HAP-1 (cell line): ENCODE measurements at places on chromosomes 11 and 22.

- DNase-seq: no peak
Measured at GRCh38 chr22:27625769-27626674, 175.5 kb downstream of the MN1 start.

GRCh38 chr11:14448240-14448639 lies 51.4 kb downstream of the COPB1 start:
- no peak for DNase-seq

DNA sequence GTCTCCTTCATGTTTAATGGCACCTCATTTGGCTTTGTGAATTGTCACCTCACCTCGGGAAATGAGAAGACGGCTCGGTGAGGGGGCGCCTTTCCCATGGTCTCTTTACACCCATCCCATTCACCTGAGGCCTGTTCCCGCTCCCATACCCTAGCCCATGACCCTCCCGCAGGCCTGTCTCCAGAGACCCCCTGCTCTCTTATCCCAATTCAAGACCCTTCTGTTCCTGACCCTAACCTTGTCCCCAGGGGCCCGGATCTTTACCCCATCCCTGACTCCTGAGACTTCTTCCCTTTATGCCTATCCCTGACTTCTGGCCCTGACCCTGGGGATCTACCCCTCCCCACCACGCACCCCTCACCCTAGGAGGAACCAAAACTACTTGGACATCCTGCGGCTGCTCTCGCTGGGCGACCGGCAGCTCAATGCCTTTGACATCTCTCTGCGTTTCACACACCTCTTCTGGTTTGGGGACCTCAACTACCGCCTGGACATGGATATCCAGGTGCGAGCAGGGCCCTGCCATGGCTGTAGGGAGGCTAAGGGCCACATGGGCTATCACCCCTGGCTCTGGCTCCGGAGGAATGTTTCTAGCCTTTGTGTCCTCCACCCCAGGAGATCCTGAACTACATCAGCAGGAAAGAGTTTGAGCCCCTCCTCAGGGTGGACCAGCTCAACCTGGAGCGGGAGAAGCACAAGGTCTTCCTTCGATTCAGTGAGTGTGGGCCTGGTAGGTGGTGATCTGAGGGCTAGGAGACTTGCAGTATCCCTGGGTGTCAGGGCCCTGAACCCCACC lies 7.9 kb downstream of the INPPL1 start:
- DNase-seq: no peak

DNA sequence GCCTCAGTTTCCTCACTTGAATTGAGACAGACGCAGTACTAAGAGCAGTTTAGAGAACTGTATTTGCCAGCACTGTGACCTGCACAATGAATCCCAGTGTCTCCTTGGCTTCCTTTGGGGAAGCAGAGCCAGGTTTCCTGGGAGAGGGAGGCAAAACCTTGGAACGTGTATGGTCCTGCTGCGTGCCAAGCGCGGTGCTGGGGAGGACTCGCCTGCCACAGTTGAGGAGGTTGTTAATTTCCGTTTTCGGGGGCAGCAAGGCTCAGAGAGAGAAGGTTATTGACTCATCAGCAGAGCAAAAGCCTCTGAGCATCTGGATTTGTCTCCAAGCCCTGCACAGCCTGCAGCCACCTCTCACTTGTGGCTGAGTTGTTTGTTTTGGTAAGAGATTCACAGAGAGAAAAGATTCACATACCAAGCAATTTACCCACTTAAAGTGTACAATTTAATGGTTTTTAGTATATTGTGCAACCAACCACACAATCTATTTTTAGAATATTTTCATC lies 10.8 kb downstream of the SYT12 start:
- no peak for DNase-seq

- DNase-seq: no peak
Measured at GRCh38 chr22:44399906-44400762, 87.4 kb upstream of the SHISAL1 start.

DNA sequence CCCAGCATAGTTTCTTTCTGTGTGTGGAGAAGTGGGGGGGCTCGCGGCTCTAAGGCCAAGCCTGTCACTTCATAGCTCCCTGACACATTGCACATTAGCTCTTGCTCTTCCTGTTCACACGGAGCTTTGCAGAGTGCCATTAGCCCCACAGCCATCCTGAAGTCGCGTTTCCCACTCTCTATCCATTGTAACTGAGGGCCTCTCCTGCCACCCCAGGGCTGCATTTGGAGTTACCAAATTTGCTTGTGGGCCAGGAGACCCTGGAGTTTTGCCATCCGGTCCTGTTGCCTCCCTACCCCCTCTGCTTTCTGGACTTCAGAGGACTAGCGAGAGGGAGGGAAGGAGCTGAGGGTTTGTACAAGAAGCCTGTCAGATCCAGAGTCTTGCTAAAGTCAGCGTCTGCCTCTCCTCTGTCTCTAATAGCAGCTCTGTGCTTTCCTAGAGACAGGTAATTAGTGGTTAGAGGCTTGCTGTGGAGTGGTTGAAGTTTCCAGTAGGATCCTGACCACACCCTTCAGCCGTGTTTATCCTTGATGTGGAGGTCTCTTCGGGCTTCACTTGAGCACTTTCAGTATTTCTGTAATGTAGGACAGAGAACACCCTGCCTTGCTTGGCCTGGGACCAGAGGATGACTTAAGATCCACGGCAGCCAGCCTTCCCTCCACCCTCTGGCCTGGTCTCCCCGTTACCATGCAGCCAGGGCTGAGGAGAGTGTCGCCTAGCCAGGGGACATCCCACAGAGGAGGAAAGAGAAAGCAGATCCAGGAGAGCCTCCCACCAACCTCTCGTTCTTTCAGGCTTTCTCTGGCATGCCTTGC lies 14.1 kb downstream of the DCPS start:
- DNase-seq: no peak

- DNase-seq: no peak
Measured at GRCh38 chr22:50612528-50613221, 12.1 kb downstream of the MAPK8IP2 start.

DNA sequence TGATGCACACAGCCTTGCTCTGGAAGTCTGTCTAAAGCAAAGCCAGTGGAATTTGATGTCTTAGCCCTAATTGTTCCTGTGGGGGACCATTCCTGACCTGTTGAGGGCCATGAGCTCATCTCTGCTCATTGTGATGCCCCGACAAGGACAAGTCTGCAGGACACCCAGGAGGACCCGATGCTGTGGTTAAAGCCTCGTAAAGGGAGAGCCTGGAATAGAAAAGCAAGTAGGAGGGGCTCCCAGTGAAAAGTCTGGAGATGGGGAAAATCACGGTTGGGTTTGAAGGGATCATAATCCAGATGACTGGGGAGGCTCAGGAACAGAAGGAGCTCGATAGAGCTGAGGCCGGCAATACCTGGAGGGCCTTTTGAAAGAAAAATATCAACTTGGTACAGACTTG lies 98.5 kb upstream of the RAG2 start:
- DNase-seq: no peak

DNA sequence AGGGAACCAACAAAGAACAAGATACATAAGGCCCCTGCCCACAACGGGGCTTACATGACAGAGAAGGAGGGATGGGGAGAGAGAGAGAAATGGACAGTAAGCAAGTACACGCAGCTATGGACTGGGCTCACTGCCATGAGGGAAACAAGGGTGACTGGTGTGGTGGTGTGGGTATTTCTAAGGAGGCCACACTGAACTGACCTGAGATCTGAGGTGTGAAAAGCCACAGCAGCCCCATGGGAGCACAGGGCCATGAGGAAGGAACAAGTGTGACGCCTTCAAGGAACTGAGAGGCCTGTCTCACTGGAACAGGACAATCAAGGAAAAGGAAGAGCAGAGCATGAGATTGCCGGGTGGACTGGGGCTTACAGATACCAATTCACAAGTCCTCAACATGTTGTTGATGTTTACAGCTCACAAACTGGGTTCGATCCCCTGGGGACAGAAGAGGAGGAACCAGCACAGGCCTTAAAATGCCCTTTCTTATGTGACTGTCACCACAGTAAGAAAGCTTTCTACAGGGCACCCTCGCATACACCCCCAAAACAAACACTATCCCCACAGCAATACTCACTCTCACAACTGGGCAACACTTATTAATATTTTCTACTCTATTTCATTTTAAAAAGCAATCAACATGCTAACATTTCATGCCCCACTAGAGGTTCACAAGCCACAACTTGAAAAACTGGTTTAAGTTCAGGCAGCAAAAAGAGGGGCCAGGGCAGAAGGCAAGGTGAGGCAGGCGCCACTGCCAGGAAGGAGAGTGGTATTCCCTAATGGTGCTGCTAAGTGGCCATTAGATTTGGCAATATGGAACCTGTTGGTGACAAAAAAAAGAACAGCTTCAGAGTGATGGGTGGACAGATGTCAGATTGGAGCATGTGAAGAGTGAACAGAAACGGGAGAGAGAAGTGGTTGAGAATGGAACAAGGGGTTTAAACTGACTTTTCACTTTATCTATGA lies 39.1 kb downstream of the TCIRG1 start:
- no peak for DNase-seq

DNA sequence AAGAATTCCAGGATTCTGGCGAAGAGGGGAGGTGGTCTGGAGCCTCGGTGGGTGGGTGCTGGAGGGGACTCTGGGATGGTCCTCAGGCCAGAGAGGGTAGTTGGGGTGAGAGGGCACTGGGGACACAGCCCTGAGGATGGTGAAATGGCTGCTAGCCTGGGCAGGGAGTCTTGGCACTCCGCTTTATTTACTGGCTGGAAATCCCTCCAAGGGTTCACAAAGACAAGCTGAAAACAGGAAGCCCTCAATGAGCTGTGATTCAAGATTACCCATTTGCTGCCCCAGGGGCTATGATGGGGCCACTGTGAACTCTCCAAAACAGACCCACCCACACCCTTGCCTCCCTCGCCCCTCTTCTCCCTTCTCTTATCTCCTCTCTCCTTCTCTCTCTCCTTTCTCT lies 71.9 kb downstream of the FBXO7 start:
- no peak for DNase-seq

- no peak for DNase-seq
Measured at GRCh38 chr11:105740164-105740903, 130.5 kb downstream of the GRIA4 start.

DNA sequence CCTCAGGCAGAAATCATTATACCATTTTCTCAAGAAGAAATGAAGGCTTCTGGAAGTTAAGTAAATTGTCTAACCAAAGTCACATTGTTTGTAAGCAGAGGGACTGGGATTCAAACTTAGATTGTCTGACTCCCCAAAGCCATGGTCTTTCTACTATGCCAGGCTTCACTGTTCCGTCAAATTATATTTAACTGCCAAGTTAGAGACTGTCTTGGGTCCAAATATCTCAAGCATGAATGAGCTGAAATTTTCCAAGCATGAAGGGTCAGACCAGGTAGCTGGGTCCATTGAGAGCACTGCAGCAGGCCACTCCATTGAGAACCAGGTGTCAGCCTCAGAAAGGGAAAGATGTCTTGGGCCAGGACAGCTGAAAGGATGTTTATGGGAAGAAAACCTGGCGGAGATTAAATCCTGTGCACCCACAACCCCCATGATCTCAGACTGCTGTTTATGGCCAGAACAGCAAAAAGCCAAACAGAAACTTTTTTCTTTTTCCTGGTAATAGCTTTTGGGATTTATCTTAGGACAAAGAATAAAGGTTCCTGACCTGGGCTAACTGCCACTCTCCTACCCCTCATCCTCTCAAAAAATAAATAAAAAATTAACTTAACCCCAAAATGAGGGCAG lies 612.3 kb downstream of the INSC start:
- DNase-seq: no peak

DNA sequence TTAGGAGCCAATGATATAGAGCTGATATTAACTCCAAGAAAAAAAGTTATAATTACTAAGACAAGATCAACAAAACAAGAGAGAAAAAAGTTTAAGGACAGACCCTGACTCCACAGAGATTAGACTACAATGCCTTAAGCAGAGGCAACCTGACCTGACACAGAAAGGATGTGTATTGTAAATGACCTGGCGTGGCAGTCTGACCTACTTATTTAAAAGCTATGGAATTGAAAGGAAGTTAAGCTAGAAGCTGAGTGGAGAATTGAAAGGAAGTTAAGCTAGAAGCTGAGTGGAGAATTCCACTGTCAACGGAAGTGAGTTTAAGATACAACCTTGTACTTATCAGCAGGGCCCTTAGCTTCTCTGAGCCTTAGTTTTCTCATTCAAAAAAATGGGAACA lies 885.4 kb downstream of the OPCML start:
- no peak for DNase-seq

GRCh38 chr22:18055619-18056160 lies 22.1 kb upstream of the PEX26 start:
- no peak for DNase-seq

DNA sequence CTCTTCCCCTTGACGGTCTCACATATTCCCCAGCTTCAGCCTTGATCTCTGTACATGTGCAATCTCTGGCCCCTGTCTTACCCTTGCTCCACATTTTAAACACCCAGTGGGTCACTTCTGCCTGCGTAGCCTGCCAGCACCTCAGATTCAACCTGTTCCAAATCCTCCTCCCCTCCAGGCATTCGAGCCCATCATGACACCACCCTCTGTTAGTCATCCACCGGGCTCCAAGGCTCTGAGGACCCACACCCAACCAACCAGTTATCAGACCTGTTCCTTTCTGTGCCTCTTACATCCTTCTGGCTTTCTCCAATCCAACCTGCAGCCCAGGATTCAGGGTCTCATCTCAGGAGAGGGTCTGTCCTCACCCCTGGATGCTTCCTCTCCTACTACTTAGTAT lies 119.8 kb upstream of the TBCEL start:
- DNase-seq: no peak

DNA sequence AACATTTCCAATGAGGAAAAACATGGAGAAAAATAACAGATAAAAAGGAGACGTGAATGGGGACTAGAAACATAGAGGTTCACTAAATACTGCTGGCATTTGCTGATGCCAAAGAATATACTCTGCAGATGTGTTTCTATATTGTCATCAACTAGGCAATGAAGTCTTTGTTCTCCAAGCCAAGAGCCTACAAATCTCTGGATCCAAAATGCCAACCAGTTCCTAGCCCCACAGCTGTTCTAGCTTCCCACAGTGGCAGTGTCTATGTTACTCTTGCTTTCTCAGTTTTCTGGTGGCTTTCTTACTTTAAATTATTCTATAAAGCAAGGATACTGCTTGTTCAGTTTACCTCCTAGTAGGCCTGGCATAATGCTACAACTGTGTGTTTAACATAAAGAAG lies 977.9 kb upstream of the CCDC90B start:
- DNase-seq: no peak

- no peak for DNase-seq
Measured at GRCh38 chr22:46180370-46181137, 30.2 kb downstream of the PPARA start.

DNA sequence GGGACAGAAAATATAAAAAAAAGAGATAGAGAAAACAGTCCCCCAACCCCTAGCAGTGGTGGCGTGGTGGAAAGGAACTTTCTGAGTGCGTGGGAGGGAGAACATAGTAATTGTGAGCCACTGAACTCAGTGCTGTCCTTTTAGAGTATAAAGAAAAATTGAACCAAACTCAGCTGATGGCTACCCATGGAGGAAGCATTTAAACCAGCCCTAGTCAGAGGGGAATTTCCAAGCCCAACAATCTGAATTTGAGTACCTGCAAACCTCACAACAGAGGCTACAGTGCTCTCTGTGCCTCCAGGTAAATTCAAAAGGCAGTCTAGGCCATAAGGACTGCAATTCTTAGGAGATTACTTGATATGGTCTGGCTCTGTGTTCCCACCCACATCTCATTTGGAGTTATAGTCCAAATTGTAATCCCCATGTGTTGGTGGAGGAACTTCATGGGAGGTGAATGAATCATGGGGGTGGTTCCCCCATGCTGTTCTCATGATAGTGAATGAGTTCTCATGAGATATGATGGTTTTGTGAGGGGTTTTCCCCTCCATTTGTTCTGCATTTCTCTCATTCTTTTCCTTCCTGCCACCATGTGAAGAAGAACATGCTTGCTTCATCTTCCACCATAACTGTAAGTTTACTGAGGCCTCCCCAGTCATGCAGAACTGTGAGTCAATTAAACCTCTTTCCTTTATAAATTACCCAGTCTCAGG lies 687.8 kb downstream of the FAM181B start:
- no peak for DNase-seq
